ENCODE measurements at places on chromosomes 6 and 20.
A peak's percentile ranks its signal among the peaks of the same experiment; 100 is the strongest.

DNA sequence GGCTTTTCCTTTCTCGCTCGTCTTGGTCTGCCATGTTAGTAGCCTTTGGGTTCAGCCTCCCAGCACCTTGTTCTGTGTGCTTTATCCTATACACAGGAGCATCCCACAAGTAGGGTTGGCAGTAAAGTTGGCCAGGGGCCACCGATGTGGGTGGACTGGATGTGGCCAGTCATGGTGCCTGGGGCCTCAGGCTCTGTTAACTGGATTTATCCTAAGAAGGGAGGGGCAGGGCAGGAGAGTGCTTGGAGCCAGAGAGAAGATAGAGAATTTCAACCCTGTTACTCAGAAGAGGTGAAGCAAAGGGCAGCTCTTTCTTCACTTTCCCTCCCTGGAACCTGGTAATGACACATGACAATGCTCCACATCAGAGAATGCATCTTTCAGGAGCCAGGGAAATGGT lies 14.1 kb upstream of the SIRPB2 start:
- no peak for DNase-seq

GRCh38 chr6:80530103-80530502 lies 423.6 kb downstream of the BCKDHB start:
- DNase-seq = no peak

DNA sequence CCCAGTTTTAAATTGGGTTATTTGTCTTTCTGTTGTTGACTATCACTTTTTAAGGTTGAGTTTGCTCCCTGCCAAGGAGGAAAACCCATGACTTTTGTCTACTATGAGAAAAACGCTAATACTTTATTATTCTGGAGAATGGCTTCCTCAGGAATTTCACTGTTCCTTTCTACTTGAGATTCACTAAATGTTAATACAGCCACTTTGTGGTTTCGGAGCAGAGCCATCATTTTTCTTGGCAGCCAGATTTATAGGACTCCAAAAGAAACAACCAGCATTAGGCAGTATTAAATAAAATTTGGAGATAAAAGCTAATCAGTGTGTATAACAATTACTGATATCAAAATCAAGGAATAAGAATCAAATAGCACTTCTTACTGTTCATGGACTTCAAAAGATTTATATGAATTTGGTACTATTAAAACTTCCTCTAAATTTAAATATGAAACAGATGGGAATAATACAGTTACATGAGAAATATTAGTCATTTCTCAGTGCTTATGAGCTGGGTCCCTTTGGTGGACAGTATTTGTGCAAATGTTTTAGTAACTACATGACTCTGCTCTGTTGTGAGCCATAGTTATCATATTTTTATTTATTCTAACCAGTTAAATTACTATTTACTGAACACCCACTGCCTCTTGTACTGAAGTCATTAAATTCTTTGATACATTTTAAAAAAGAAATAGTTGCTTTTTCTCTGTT lies 64.1 kb upstream of the FBXO30 start:
- DNase-seq = no peak

GRCh38 chr20:20491110-20491783 lies 123.3 kb downstream of the INSM1 start:
- no peak for DNase-seq

DNA sequence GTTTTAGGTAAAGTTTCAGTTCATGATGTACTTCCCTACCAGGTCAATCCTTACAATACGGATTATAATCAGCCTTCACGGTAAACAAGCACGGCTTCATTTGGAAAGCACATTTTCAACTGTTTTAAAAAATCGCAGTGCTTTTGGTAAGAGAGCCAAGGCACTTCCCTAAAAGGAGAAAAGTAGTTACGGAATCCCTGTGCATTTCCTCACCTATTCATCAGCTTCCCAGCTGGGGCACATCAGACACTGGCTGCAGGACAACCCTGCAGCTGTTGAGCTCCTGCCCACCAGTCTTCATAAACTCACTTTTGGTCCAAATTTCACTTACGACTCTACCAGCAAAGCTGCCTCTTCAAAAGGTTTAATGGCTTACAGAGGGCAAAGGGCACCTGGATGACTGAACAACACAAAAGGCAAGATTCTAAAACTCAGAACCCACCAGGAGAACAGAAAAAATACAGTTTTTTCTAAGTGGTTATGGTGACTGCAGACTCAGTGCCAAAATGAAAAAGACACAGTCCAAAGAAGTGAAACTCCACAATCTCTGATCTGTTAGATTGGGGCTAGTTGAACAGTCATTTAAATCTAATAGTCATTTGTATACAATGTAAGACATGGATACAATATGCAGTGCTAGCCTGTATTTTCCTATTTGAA lies 7.5 kb downstream of the SNX5 start:
- no peak for DNase-seq

GRCh38 chr6:148389086-148389485 lies 46.4 kb downstream of the SASH1 start:
- DNase-seq = no peak

DNA sequence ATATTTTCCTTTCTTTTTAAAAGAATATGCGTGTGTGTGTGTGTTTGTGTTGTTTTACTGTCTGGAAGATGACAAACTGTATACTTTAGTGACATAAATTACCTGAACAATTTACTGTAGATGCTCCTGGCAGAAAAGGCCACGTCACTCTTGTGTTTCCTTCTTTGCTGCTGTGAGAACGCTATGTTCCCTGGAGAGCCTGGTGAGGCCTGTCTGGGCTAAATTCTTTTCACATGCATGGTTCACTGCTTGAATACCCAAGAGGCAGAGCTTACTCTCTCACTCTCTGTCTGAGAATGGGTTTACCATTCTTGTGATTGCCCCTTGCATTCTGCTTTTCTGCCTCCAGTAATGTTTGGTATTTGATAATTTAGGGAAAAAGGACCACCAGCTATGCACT lies 64.3 kb downstream of the EDN1 start:
- no peak for DNase-seq

GRCh38 chr20:6623989-6624388 lies 143.5 kb upstream of the BMP2 start:
- DNase-seq = no peak

- no peak for DNase-seq
These were observed 41.2 kb upstream of the GRIK2 start for GRCh38 chr6:101352316-101352715.

DNA sequence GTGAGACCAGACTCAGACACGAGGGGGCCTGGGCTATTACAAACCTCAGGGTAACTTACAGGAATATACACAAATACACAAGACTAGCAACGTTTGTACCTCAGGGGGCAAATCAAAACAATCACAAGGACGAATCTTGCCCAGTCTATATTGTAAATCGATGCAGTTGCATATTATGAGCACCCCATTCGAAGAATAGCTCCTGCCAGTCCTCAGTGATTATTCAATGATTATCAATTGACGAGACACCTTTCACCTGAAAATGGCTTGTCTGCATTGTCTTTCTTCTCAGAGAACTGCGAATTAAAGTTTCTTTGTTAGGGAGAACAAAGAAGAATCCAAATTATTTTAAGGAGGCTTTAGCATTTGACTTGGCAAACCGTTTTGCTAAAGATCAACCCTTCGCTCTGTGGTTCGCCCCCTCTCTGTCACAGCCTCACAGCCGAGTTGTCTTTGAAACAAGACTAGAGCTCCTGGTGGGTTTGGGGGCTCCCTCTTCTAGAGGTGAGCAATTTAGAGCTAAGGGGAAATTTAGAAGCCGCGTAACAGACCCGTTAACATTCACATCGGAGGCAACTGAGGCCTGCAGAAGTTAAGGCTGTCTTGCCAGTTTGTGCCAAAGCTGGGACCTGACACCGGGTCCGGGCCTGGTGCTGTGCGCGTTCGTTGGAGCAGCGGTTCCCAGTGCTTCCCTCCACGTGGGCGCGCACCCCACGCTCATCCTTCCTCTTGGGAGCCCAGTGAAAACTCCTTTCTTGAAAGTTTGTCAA lies 24.9 kb upstream of the MAP3K7 start:
- DNase-seq = no peak

- DNase-seq = no peak
These were observed 61.1 kb downstream of the TBC1D7 start for GRCh38 chr6:13267142-13267651.

GRCh38 chr6:136365776-136366354 lies 76.2 kb upstream of the BCLAF1 start:
- no peak for DNase-seq

DNA sequence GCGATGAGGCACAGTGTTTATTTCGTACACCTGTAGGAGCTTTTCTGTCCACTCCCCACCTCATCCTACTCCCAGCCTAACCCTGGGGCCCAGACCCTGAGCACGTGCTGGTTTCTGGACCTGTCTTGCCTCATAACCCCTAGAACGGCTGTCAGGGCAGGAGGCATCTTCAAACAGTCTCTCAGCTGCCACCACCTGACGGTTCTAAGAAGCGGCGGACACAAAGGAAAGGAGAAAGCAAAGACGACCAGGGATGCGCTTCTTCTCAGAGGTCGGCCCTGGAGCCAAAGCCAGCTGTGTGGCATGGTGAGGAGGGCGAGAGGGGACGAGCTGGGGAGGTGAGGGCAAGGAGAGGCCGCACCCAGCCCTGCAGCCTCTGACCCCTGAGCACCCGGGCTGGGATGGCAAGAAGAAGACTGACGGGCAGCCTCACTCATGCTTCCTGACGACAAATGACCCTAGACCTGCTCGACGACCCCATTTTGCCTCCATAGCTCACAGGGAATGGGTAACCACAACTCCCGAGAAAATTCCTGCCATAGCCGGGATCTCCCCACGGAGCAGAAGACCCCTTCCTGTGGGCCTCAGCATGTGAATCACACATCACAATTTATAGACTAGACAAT lies 62.1 kb downstream of the WDR27 start:
- no peak for DNase-seq

GRCh38 chr6:149614337-149614736 lies 34.2 kb downstream of the KATNA1 start:
- DNase-seq = no peak

- no peak for DNase-seq
These were observed 260.9 kb upstream of the PRDM1 start for GRCh38 chr6:105825210-105825609.

DNA sequence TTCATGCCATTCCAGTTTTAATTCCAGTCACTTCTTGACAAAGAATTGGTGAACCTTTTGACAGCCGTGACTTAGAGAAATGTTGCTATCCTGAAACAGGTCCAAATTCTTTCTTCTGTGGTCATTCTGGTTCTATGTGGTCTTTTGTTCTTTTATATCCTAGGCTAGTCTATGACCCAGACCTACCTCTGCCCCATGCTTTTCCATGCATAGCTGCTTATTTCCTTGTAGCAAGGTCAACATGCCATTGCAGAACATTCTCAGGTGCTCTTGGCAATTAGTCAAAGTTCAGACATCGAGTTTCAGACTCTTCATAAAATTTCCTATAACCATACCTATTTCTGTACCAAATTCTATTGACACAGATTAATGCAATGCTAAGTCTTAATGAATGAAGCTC lies 202.6 kb downstream of the PLCB1 start:
- DNase-seq = no peak

GRCh38 chr6:24273096-24273870 lies 84.6 kb downstream of the DCDC2 start:
- no peak for DNase-seq

DNA sequence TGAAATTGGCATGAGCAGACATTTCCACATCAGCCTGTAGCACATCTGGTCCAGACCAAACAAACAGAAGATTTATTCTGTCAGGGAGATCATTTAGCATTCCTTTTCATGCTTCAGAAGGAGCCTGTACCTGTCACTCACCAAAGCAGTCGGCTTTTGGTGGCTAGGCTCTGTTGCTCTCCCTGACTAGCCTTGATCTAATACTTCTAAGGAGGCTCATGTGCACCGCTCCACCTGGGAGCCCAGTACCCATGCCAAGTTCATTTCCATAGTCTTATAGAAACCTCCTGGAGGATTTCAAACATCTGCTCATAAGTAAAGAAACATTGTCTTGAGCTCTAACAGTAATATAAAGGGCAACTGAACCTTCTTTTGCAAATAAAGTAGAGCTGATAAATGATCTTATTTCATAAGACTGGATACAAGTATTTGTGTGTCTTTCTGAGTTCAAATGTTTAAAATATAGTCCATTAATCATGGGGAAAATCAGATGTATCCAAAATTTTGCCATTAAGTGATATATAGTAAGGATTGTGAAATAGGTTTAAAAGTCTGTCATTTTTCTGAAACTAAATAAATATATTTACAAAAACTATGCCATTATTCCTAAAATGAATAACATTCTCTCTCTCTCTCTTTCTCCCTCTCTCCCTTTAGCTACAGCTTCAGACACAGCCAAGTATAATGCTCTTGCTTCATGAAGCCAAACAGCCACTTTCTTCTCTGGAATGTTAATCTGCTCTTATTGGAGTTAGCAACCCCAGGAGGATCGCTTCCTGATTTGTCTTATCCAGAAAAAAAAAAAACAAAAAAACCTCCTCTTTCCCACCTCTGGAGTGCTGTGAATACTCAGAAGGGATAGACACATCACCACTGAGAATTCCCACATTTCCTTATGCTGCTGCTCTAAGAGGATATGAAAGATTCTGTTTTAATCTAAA lies 192.7 kb upstream of the TFAP2D start:
- no peak for DNase-seq

- no peak for DNase-seq
These were observed 59.2 kb downstream of the LAMP5 start for GRCh38 chr20:9573335-9574151.

- peak; percentile 91 for DNase-seq
These were observed at the start of gene ACSS2 for GRCh38 chr20:34876406-34877282. TSS of gene ACSS2 (plus strand) at chr20:34876612. CDS start at chr20:34876646, 34 bp downstream.
